ENCODE measurements at places on chromosomes 13 and 19.

DNA sequence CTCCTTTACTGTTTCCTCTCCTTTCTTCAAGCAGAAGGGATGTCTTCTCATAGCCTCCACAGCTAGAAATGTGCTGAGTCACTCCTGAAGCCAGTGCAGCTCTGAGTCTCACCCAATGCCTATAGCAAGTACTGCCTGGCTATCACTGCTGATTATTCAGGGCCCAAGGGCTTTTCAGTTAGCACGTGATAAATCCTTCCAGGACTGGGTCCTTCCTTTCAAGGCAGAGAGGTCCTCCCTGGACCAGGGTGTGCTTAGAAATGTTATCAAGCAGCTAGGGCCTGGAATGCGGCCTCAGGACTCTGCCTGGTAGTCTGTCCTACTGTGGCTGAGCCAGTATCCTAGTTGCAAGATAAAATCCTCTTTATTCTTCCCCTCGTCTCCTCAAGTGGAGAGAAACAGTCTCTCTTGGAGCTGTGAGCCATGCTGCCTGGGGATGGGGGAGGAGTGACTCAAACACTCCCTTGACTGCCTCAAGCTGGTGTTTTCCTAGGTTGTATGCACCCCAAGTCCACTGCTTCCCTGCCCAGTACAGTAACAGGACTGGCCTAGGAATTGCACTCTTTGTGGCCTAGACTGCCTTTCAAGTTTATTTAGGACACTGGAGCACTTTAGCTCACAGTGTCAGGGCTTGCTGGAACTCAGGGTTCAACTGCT lies 198.7 kb upstream of the SERP2 start:
- no peak for DNase-seq

- no peak for DNase-seq
Observed at GRCh38 chr19:46544651-46545050, 49.0 kb upstream of the PNMA8B start.

- no peak for DNase-seq
Observed at GRCh38 chr13:112669881-112670499, 19.8 kb upstream of the ATP11A start.

- DNase-seq, result no peak
Observed at GRCh38 chr13:41931337-41931736, 29.6 kb downstream of the VWA8 start.

DNA sequence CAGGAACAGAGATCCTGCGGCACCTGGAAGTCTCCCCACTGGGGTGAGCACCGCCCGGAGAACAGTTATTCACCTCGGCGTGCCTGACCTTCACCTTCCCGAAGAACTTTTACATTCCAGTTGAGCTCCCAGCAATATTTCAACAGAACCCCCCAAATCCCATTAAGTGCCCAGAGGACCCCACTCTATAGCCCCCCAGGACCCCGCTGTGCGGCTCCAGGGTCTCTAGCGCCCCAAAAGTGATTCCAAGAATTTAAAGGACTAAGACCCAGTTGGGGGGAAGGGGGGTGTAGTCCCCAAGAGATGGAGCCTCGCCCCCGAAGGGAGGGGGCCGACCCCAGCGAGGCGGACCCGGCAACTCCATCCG lies 480 bp downstream of the GPR108 start:
- no peak for DNase-seq

DNA sequence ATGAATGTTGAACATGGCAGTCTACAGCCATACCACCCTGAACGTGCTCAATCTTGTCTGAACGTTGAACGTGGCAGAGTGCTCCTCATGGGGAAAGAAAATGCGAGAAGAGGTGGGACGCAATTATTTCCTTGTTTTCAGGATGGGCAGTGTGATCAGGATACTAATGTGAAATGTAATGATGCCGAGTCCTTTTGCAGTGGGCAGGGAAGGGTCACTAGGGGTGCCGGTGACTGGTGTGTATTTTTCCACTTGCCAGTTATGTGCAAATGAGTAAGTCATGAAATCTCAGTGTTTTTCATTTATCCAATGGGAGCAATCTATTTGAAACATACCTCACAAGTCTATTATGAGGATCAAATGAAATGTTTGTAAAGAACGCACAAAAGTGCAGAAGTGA lies 84.8 kb downstream of the LNX2 start:
- no peak for DNase-seq
